Psoas muscle (tissue), 8 donors: ENCODE measurements at places on chromosomes 2 and 18. TPM values are rescaled to one million over a fixed set of nuclear protein-coding genes. Genes with fewer than 3 reads are reported as not detected.
A peak's percentile ranks its signal among the peaks of the same experiment; 100 is the strongest.

SPATA3 gene
- total RNA-seq = not detected

DNA sequence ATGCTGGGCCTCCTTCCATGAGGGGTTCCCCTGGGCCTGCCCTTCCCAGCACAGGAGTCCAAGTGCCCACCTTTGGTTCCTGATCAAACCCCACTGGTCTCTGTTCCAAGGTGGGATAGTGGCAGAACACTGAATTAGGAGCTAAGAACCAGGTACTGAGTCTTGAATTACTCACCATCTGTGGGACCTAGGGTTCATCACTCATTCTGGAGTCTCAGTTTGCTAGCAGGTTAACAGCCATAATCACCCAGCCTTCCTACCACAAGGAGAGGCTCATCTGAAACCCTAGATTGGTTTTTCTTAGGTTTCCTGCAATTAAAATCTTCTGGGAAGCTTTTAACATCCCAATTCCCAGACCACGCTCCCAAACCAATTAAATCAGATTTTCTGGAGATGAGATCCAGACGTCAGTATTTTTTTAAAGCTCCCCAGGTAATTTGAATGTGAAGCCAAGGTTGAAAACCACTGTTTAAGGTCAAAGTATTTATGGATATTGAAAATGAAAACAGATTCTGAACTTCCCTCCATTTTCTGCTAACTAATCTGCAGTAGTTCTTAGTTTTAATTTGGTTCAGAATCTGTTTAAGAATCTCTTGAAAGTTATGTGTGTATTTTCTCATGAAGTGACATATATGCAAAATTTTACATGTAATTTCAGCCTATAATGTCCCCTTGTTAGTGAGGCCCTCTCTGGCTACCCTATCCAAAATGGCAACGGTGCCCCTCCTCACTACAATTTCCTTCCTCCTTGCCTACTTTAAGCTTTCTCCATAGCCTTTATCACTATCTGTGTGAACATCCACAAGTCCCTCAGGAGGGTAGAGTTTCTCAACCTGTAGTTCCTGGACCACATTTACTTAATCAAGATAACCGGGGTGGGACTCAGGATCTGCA is 166.5 kb upstream of the CXCR4 start:
- DNase-seq = no peak

GRCh38 chr2:128631698-128632500 is 313.2 kb upstream of the HS6ST1 start:
- DNase-seq = no peak

GRCh38 chr18:41436772-41437171 is 518.3 kb upstream of the PIK3C3 start:
- DNase-seq = no peak

RNF125 gene
- 1.3 TPM for total RNA-seq

GRCh38 chr2:151718796-151719195 is 15.5 kb downstream of the NEB start:
- peak; percentile 74 for DNase-seq

IL18R1 gene
- total RNA-seq = 1.1 TPM

- no peak for DNase-seq
These were observed 186.3 kb downstream of the HAUS1 start for GRCh38 chr18:46290440-46291020.

DNA sequence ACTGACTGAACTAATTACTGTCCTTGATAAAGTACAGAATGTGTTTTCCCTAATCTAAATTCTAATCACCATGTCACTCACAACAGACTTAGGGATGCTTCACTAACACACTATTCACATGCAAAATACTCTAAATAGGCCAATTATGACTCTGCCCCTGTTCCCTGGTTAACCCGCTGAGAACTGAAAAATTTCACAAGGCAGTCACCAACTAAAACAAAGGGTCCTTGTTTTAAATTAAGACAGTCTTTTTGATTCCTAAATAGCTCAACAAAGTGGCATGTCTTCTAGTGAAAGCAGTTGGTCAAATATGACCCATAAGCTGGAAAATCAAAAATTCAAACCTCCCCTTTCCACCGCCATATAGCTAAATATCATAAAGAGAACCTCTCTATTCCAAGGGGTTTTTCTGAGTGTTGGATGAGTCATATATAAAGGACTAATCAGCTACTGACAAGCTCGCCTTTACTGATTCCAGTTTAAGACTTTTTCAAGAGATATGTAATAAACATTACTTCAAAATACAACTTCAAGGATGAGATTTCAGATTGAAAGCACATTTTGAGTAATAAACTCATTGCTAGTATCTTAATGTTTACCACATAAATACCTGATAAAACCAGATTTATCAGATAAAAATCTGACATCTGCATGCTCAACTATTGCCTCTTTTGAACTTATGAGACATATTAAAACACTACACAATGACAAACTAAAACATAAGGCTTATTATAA is 235.8 kb downstream of the TCF4 start:
- no peak for DNase-seq

DNA sequence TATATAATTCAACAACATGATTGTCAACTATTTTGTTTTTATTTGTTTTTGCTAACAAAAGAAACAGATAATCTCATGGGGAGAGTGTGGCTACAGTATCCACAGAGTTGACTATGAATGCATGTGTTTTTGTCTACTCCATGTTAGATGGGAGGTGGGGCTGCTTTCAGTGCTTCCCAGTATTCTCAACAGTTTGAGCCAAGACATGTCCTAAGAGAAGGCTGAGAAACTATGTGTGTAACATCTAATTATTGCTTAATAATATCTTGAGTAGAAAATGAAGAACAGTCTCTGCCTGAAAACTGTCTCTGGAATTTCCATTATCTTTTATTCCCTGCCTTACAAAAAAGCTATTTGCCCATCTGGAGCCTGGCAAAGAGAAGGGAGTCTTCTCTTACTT is 178.8 kb upstream of the MMADHC start:
- no peak for DNase-seq

SMYD1 gene
- 223 TPM for total RNA-seq

DNA sequence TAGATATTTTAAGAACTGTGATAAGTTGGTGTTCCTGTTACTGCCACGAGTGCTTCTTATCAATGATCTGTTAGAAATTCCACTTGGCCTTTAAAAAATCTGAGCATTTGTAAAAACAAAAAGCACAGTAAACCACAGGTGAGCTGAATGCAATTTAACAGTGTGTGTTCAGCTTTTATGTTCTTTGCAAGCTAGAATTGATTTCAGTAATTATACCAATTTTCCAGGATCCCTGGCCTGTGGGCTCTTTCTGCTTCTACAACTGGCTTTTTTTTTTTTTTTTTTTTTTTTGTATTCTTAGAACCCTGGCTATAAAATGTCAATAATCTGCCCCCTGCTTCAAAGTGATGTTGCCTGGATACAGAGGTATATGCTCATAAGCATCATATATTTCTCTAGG is 548.5 kb upstream of the SLC8A1 start:
- no peak for DNase-seq

RIOK3 gene
- 90.0 TPM for total RNA-seq

DNA sequence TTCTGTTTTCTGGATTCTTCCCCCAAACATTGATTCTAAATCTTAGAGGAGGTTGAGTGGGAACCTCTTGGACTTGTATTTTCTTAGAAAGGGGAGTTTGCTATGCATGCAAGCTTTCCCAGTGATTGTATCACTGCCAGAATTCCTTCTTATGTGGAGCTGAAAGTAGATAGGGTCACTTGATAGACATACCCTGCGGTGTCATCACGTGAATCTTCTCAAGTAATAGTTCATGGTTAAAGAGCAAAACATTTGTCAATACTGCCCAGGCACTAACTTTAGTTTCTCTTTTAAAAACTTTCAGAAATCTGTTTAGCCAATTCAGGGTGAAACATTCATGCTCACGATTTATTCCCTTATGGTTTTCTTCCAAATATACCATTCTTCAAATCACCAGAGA is 6.4 kb downstream of the PMAIP1 start:
- no peak for DNase-seq

DNA sequence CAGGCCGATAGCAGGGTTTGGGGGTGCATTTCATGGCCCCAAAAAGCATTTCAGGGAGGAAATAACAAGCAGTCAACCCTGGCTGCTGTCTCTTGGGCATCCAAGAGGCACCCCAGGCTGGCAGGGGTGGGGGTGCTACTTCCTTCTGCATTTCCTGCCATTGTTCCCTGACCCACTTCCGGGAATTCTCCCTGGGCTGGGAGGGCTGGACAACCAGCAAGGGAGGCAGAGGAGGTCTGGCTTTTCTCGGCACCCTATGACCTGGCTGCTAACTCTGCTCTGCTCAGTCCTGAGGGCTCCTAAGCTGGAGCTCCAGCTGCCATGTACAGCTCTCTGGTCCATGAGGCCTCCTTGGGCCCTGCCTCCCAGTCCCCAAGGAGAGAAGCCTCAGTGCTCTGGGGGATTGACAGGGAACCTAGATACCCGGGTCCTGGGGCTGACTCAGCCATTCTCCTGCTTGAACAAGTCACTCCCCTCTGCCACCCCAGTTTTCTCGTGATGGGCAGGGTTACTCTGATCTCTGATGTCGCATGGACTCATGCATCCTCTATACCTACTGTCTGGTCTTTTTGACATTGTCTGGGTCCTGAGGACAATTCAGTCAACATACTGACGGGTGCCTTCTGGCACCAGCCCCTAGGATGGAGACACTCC is 47.2 kb downstream of the DYSF start:
- no peak for DNase-seq

- peak; percentile 29 for DNase-seq
These were observed 2187.6 kb upstream of the CELF4 start for GRCh38 chr18:39753178-39753577.

DNA sequence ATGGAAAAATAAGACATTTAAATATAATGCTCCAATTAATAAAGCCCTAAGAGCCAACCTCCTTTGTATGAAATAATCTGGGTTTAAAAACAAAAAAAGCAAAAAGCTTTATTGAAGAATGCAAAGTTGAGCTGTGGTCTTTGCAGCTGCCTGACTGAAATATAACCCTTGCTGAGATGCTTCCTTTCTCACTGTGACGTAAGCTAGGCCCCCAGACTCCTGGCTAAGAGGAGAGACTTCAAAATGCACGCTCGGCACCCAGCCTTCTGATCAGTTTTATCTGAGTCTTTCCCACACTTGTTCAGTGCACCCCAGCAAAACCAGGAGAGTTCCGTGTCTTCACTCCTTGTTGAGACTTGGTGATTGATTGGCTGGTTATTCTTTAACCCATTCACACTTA is 115.3 kb downstream of the BCL11A start:
- DNase-seq = no peak

DNA sequence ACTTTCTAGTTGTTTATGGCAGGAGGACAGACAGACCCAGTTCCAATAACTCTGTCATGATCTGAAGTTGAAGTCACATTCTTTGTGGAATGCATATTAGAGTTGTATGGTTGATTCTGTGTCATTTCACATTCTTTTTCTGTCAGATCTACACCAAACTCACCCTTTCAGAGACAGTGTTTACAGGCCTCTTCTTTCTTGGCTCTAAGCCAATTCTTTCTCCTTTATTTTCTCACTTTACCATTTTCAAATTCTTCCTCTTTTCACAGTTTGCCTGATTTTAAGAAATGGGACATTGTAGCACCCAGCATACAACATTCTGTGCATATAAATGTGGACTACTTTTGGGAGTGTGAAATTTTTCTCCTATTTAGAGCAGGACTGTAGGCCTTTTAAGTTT is 103.7 kb downstream of the CCDC85A start:
- no peak for DNase-seq

- no peak for DNase-seq
These were observed 3.7 kb downstream of the ITGAV start for GRCh38 chr2:186593523-186593922.

DNA sequence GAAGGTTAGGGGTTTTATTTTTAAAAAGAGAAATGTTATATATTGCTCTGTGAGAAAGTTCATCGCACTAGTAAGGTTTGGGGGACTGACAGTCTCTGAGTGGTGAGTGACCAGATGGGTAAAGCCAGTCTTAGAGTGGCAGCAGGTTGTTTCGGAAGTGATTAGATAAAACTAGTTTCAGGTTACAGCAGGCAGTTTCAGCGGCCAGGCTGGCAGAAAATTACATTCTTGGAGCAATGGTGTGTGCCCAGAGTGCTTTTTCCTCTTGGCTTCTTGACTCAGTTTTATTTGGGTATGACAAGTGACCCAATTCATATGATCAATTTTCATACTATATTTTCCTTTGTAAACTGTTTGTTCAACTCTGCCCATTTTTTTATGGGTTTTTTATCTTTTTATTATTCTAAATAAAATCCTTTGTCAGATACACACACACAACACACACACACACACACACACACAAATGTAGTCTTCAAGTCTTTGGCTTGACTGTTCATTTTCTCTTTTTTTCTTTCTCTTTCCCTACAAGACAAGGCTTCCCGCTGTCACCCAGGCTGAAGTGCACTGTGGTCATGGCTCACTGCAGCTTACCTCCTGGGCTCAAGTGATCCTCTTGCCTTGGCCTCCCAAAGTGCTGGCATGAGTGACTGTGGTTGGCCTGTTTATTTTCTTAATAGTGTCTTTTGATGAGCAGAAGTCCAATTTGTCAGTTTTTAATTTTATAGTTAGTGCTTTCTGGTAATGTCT is 30.9 kb downstream of the RALBP1 start:
- no peak for DNase-seq

MFSD2B gene
- total RNA-seq = 0.27 TPM

SFXN5 gene
- 13.4 TPM for total RNA-seq

- DNase-seq = no peak
These were observed 999.1 kb downstream of the TSN start for GRCh38 chr2:122754561-122754960.

SOCS6 gene
- total RNA-seq = 30.2 TPM

DNA sequence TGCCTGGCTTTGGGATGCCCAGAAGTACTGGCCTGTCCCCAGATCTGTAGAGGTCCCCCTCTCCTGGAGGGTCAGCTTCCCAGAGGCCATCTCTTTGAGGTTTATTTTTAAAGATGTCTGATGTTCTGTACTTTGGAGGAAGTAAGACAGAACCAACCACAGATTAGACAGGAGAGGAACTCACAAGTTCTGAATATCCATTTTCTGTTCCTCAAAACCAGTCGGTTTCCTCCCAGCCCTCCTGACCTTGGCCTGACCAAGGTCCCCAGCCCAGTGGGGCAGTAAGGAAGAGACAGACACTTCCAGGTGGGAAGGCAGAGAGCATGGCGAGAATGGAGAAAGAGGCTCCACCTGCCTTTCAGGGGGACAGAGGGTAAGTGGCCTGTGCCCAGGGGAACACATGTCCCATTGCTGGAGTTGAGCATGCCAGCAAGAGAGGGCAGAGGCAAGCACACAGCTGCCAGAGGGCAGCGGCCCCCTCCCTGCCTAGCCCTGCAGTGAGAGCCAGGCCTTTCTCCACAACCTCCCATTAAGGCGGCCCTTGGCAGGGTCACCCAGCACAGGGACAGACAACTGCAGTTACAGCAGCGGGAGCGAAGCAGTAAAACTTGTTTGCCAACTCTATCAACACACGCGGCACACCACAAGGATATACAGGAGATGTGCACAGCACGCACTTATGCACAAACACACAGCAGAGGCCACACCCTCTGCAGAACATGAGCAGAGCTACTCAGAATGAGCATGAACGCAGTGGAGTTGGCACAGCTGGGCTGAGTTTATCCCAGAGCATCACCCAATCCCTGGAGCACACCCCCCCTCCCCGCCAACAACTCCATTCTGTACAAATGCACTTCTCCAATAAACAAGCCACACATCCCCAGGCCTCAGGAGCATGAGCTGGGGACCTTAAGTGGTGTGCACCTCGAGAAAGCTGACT is 18.5 kb upstream of the SEMA4C start:
- no peak for DNase-seq

- no peak for DNase-seq
These were observed 134.2 kb upstream of the RND3 start for GRCh38 chr2:150621526-150622213.
